ENCODE measurements at places on chromosomes 12 and 14.

GRCh38 chr14:67335781-67336180, 23.8 kb downstream of the ATP6V1D start:
- no peak for DNase-seq

- DNase-seq: no peak
These were observed 26.8 kb downstream of the AREL1 start for GRCh38 chr14:74685921-74686678.

- DNase-seq: no peak
These were observed 84.2 kb downstream of the PHETA1 start for GRCh38 chr12:111284709-111285108.

GRCh38 chr12:92133171-92133570, 12.5 kb downstream of the BTG1 start:
- DNase-seq: no peak

- DNase-seq: no peak
These were observed 8.2 kb downstream of the GPRC5D start for GRCh38 chr12:12943586-12944260.

DNA sequence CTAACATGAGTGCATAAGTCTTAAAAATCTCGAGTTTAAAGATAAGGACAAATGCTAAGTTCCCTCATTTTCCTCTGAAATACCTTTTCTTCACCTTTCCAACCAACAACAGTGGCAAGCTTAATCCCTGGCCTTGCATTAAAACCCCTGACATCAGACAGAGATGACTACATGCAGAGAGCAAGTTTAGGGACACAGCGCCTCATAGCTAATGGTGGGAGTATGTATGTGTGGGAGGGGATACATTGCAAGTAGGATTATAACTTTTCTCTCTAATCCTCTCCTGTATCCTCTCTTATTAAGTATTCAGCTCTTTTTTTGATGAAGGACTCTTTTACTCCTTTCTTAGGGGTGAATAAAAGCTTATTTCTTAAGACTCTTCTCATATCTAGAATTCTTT, 547.1 kb downstream of the CCER1 start:
- no peak for DNase-seq

DNA sequence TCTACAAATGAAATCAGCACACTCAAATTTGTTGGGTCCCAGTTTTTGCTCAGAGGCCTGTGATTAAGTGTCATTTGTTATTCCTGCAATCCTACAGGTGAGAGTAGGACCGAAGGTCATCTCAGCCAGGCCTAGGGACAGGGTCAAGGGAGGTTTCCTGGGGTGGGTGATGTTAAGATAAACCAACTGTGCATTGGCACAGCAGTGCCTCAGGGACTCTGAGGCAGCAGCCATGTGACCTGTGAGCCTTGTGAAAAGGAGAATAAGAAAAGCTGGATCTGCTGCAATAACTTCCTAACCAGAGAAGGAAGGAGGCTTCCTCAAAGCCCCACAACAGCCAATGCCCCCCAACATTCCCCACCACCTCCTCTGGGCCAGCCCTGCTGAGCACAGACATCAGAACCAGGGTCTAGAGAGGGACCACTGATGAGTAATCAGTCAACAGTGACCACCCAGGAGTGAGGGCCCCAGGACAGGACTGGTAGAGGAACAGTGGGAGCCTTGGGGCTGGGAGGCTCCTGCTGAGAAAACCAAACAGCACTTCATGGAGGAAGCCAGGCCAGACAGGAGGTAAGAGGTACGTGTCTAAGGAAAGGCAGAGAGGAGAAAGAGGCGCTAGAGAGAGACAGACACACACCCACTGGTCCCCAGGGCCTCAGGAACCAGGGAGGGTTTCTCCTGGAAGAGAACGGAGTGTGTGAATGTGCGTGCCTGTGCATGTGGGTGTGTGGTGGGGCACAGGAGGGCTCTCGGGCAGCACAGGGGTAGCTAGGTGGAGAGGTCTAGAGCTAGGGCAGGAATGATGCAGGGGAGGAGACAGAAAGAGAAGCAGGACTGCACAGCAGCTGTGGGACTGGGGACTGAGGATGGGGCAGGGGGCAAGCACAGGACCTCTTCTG, 82.4 kb downstream of the ITPK1 start:
- DNase-seq: no peak

DNA sequence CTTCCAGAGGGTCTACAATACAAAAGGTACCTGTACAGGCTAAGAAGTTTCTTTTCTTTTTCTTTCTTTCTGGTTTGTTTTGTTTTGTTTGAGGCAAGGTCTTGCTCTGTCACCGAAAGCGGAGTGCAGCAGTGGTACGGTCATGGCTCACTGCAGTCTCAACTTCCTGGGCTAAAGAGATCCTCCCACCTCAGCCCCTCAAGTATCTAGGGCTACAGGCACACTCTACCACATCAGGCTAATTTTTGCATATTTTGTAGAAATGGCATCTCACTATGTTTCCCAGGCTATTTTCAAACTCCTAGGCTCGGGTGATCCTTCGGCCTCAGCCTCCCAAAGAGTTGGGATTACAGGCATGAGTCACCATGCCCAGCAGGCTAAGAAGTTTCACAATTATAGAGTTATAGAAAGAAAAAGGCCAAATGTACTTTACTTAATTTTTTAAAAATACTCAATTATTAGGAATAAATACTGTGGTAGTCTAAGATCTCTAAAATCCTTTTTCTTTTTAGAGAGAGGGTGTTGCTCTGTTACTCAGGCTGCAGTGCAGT, 3.0 kb upstream of the PIGH start:
- DNase-seq: no peak

DNA sequence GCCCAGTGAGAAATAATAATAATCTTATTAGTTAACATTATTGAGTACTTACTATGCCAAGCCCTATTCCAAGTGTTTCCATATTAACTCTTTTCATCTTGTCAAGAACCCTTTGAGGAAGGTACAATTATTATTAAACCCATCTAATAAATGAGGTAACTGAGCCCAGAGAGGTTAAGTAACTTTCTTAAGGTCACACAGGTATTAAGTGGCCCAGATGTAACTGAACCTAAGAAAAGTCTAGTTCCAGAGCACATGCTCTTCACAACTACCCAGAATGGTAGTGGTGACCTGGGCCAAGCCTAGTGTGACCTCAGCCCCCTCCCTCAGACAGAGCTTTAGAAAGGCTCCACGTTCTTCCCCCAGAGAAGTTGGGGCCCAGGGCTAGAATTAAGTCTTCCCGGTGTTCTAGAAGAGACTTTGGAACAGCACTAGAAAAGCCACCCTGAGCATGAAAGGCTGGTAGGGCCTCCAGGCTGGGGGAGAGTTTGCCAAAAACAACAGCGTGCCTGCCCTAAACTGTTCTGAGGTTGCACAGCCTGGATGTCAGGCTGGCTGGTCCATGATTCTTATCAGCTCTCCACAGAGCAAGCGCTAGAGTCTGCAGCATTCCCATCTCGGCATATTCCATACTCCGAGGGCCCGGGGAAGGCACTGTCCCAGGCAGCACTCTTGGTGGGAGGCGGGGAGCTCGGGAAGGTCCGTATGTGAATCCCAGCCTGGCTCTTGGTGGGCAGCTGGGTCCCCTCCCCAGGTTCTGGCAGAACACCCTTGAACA, 41.3 kb upstream of the CTDSP2 start:
- no peak for DNase-seq

- no peak for DNase-seq
These were observed 118.4 kb upstream of the PTPRR start for GRCh38 chr12:71038960-71039359.

- DNase-seq: no peak
These were observed 142.6 kb upstream of the PDZRN4 start for GRCh38 chr12:41045509-41045908.

- no peak for DNase-seq
These were observed 8.8 kb downstream of the CPNE6 start for GRCh38 chr14:24080142-24080530.

DNA sequence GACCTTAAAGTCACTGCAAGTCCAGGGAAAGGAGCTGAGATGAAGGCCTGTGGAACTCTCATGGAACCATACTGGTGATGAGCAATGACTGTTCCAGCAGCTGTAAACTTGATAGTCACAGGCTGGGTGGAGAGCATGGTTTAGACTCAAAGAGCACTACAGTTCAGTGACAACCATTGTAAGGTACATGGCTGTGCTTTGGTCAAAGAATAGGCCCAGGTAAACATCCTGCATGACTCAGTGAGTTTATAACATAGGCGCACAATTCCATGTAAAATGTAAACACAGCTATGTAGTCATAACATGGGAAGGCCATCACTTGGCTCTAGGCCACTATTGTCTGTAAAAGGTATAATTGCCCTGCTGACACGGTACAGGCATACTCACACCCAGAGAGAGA, 119.3 kb upstream of the FSCB start:
- DNase-seq: no peak

- DNase-seq: no peak
These were observed 26.6 kb downstream of the NINJ2 start for GRCh38 chr12:636632-637031.

- no peak for DNase-seq
These were observed 170.7 kb upstream of the KITLG start for GRCh38 chr12:88750867-88751543.

DNA sequence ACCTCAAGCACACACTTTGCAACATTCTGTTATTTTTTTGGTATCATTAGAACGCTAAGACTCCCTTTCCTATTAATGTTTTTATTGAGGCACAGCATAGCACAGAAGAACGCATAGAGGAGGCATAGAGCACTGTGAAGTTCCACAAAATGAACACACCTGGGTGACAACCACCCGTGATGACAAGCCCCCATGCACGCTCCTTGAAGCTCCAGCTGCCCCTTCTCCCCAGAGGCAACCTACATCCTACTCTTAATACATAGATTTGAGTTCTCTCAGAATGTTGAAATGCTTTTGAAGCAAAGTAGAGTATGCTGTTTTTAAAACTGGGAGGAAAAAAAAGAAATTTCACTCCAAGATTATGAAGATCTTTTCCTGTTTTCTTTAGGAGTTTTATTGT, 55.5 kb downstream of the DYRK2 start:
- DNase-seq: no peak

DNA sequence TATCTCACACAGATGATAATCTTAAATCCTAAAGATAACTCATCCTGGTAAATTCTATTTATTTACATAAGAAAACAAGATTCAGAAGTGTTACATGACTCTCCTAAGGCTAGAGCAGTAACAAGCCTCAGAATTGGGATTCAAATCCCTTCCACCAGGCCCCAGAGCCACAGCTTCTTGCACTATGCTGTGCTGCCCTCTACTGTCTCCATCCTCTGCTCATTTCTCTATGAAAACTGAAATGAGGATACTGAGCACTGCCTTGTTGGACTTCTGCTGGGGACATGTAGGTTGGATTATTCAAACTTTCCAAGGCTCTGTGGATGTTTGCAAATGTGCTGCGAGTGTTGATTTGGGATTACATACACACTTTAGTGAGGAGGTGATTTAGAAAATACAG, 23.5 kb upstream of the C12orf50 start:
- no peak for DNase-seq

- DNase-seq: no peak
These were observed 70.3 kb downstream of the ALX1 start for GRCh38 chr12:85350356-85350755.

DNA sequence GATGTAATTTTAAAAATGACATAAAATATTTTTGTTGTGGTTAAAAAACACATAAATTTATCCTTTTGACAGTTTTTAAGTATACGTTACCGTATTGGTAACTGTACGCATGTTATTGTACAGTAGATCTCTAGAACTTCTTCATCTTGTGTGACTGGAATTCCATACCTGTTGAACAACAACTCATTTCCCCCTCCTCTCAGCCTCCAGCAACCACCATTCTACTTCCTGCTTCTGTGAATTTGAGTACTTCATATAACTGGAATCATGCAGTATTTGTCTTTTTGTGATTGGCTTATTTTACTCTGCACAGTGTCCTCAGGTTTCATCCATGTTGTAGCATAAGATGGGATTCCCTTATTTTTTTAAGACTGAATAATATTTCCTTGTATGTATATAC, 113.6 kb upstream of the ATF1 start:
- no peak for DNase-seq

DNA sequence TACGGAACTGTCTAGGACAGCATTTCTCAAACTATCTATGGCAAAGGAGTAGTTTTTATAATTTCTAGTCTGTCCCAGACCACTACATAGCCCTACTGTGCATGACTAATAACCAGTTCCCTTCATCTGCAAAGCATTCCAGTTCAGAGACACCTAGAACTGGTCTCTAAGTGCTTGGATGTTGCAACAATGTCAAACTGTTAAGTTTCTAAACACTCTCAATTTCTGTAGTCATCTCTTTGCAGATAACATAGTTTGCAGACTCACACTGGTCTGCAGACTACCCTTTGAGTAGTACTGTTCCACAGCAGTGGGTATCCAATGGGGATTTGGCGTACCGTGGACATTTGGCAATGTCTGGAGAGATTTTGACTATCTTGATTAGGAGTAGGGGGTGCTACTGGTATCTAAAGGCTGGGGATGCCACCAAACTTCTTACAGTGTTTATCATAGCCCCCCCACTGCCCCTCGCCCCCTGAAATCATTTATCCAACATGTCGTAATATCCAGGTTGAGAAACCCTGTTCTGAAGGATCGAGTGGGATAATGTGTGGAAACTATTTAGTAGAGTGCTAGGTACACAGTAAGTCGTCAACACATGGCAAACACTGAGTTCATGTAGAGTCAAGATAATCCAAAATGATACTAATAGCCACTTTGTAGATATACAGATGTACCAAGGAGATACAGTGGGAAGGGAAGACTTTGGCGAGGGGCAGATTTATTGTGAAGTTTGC, 1.7 kb downstream of the C12orf76 start:
- DNase-seq: no peak

- no peak for DNase-seq
These were observed 24.4 kb downstream of the NAP1L1 start for GRCh38 chr12:76060111-76060510.

GRCh38 chr12:52499806-52500560, 6.9 kb upstream of the KRT6A start:
- DNase-seq: no peak

DNA sequence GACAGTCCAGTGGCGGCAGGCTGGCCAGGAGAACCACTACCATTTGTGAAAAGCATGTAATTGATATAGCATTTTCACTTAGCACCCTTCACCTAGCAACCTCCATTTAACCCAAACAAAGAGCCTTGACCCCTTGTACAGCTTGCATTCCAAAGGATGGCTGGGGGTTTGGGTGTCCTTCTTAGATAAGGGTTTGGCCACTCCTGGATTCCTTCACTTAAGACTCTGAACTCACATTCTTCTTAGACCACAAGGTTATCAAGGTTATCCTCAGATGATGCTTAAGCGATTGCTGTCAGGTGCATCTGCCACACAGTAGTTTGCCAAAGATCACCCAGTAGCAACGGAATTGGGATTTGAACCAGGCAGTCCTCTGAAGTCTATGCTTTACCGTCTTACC, 102.8 kb downstream of the ZNF664 start:
- no peak for DNase-seq

DNA sequence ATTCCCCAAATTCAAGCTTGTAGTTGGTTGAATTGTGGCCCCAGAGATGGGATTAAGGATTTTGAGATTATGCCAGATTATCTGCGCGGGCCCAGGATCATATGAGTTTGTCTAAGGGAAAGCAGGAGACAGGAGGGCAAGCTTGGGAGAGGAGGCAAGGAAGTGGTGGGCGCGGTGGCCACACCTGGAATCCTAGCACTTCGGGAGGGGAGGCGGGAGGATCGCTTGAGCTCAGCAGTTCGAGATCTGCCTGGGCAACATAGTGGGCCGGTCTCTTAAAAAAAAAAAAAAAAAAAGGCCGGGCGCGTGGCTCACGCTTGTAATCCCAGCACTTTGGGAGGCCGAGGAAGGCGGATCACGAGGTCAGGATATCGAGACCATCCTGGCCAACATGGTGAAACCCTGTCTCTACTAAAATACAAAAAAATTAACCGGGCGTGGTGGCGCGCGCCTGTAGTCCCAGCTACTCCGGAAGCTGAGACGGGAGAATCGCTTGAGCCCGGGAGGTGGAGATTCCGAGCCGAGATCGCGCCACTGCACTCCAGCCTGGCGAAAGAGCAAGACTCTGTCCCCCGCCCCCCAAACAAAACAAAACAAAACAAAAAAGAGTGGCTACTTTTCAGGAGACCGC, 881 bp upstream of the PUS1 start:
- peak; percentile 25 for DNase-seq
